ENCODE measurements at places on chromosomes 3 and 15.

- DNase-seq, result no peak
These were observed 17.7 kb downstream of the ZNF654 start for GRCh38 chr3:88076712-88077111.

- no peak for DNase-seq
These were observed 36.1 kb upstream of the EPHB3 start for GRCh38 chr3:184525337-184526087.

GRCh38 chr3:24259901-24260512 lies 234.6 kb downstream of the THRB start:
- DNase-seq, result no peak

DNA sequence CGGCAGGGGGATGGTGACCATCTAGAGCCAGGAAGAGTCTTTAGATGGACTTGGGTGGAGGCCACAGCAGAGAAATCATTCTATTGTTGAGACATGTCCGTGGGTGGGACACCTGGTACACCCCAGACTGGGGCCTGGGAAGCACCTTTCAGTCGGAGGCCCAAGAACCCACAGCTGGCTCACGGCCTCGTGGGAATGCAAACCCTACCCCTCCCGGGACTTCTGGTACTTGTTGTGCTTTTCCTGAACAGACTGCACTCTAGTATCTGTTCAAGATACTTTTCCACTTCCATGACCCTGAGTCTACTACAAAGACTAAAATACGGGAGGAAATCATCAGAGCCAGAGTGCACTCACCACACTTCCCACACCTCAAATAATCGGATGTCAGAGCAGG lies 60.7 kb downstream of the BDH1 start:
- no peak for DNase-seq

DNA sequence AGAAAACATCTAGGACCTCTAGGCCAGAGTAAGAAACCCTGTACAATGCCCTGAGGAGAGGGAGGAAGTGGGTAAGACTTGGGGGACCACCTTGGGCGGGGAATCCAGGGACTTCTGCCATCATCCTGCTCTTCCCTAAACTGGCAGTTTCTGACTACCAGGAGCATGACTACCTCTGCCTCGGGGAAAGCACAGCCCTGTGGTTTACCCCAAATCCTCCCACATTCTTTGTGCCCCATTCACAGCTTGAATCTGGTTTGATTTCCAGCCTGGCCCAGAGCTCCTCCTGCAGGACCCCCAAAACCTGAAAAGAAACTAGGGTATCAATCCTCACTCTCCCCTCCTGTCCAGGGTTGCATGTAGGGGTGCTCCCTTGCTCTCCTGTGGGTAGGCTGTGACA lies 4.7 kb downstream of the C3orf18 start:
- DNase-seq, result no peak

- DNase-seq, result no peak
These were observed 8.6 kb downstream of the PARP15 start for GRCh38 chr3:122586098-122586497.

DNA sequence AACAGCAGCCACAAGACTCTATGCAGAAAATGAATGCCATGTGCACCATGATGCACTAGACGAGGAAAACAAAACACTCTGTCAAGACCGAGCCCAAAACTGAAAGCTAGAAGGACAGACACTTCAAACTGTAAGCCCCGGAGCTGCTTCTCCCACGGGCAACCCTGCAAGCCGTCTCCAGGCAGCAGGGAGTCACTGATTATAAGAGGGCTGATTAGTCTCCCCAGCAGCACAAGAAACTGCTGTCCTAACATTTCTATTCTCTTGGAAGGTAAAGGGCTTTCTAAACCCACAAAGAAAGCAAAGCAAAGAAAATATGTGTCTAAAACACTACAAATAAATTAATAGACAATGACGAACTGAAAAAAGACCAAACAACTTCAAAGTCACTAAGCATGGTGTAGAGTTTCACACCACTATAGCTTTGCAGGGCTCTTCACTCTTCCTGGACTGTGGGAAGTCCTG lies 15.5 kb downstream of the TBC1D2B start:
- peak; percentile 48 for DNase-seq

GRCh38 chr15:60804986-60805949 lies 326.3 kb upstream of the ICE2 start:
- no peak for DNase-seq

DNA sequence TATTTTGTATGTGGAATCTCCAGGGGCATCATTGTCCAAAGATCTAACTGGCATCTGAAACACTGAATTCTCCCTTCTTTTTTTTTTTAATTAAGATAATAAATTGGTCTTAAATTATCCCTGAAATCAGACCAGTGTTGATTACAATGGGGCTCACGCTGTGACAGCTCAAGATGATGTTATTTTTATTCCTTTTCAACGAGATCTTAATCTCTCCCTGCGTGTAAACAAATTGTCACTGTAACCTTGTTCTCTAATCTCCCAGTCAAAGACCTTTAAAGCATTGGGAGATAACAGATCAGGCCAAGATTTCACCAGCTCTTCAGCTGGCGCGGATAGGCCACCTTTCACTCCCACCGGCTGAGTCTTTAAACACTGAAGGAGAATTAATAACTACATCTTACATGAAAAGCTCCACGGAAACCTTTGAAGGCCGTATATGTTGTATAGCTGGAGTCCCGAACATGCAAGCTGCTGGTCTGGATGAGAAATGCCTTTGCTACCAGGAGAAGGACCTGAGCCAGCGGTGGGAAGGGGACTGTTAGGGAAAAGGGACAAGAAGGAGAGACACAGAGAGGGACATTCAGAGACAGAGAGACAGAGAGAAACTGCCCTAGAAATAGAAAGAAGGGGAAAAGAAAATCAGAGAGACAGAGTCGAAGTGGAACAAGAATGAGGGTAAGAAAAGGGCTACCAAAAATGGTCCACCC lies 418.8 kb upstream of the NR2F2 start:
- DNase-seq, result no peak

DNA sequence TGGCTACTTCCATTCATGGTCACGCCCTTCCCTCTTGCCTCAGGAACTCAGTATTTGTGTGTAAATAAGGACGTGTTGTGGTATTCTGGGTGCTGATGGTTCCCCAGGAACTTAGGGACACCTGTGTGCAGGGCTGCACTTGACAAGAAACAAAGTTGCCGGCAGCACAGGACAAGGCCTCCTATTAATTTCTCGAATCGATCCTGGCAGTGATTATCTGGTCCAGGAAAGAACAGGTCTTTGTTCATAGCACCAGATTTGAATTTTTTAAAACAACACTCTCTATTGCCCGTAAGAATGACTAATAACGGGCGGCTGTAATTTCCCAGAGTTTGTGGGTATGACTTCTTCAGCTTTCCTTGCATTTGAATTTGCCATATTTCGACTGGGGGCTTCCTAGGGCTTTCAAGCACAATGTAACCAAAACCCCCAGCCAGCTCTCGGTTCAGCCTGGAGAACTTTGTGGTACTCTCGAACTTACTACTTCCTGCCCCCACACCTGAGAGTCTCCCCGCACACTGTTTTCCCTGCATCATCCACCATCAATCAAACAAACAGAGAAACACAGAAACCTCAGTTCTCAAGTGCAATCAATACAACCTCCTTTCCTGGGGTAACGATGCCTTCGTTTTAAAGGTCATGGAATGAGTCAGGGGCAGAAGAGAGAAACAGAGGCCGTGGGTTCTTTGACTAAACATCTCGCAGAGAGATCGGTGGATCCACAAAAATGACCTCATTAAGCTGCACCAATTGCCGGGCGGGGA lies 241.7 kb upstream of the ICE2 start:
- DNase-seq, result peak; percentile 32

DNA sequence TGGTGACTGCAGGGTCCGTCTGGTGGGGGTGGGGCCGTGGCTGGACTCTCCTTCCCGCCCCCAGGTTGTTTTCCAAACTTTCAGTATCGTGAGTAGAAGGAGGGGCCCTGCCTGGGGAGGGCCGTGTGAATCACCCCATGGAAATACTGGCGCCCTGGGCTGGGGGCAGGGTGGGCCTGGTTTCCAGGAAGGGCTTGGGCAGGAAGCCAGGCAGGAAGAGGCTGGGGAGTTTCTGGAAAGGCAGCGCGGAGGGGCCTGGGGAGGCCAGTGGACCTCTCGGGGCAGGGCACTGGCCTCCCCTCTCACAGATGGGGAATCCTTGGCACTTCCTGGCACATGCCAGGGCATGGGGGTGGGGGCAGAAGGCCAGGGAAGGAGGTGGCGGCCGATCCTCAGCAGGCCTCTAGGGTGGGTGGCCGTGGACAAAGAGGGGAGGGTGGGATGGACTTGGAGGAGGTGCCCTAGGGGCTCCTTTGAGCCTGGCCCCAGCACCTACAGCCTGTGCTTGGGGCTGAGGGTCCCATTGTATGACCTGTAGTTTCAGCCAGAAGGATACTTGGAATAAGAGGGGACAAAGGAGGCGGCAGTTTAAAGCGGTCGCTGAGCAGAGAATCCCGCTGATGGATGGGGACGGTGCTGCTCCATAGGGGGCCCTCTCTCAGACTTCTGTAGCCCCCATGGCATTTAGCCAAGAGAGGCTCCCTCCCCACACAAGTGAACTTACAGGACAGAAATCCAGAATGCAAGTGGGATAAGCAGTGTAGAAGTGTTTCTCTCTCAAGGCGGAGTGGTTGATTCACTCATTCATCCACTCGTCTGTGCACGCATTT lies 56.5 kb upstream of the GATA2 start:
- DNase-seq, result no peak

DNA sequence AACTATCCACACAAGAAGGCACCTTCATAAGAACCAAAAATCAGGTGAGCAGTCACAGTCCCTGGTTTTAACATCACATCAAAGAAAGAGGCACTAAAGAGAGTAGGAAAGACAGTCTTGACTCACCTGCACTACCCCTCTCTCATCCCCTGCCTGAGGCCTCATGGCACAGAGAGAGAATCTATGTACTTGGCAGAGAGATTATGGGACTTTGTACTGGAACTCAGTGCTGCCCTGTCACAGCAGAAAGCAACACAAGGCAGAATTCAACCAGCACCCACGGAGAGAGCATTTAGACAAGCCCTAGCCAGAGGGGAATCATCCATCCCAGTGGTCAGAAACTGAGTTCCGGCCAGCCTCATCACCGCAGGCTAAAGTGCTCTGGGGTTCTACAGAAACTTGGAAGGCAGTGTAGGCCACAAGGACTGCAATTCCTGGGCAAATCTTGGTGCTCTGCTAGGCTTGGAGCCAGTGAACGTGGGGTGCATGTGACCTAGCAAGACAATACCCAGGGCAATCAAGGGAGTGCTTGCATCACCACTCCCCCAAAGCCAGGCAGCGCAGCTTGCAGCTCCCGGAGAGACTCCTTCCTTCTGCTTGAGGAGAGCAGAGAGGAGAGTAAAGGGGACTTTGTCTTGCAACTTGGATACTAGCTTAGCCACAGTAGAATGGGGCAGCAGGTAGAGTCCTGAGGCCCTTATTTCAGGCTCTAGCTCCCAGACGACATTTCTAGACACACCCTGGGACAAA lies 8.5 kb upstream of the RUVBL1 start:
- no peak for DNase-seq

DNA sequence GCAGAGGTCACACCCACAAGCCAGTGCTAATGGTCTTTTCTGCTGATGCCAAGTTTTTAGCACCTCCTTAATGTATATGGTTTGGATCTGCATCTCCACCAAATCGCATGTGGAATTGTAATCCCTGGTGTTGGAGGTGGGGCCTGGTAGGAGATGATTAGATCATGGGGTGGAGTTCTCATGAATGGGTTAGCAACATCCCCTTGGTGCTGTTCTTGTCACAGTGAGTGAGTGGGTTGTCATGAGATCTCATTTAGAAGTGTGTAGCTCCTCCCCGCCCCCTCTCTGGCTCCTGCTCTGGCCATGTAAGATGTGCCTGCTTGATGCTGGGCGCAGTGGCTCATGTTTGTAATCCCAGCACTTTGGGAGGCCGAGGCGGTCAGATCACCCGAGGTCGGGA lies 37.3 kb upstream of the KLHL6 start:
- DNase-seq, result no peak

DNA sequence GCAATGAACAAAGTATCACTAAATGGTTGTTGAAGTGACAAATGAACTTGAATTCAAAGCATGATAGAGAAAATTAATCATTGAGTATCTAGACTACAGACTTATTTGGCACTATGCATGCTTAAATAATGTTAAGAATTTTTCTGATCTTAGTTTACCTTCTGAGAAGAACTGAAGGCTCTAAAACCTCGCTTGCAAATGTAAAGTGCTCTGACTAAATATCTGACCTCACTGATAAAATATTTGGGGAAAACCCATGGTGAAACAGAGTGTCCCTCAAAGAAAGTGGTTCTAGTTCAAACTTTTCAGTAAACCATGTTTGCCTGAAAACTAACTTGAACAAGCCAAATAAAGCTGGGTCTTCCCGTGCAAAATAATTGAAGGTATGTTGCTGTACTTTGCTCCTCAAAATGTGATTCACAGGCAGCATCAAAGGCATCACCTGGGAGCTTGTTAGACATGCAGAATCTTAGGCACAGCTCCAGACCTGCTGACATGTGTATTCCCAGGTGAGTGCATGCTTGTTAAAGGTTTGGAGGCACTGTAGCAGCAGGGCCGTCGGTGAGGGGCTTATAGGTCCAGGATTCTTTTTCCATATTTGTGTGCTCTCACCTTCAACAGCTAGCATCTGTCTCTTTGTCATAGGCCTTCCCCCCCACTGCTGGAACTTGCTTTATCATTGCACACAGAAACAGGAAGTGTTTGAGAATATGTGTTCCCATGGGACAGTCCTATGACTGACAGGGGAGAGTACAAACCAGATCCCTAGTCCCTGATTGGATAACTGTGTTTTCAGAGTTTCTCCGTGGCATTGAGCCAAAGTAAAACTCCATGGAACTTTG lies 524.2 kb upstream of the LMCD1 start:
- no peak for DNase-seq

DNA sequence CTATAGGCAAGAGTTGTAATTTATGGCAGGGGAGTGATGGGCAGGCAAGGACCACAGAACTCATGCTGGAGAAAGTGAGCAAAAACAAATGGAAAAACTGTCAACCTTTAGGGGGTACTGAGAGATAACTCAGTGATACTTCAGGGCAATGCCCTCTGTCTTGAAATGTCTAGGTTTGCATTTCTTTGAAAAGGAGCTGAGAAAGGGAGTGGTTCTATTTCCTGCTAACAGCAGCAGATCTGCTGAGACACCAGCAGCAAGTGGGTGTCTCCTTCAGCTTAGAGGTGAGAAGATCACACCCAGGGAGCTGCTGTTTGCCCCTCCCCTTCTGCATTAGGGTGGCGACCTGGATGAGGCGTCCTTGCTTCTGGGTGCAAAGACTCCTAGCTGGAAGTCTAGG lies 42.3 kb upstream of the XIRP1 start:
- DNase-seq, result no peak

- DNase-seq, result no peak
These were observed 62.5 kb downstream of the LRRC49 start for GRCh38 chr15:70955151-70955550.

GRCh38 chr3:32340039-32340438 lies 51.6 kb upstream of the CMTM7 start:
- no peak for DNase-seq
